NCI-H1105 (cell line): ENCODE measurements at places on chromosomes 13 and 19.

DNA sequence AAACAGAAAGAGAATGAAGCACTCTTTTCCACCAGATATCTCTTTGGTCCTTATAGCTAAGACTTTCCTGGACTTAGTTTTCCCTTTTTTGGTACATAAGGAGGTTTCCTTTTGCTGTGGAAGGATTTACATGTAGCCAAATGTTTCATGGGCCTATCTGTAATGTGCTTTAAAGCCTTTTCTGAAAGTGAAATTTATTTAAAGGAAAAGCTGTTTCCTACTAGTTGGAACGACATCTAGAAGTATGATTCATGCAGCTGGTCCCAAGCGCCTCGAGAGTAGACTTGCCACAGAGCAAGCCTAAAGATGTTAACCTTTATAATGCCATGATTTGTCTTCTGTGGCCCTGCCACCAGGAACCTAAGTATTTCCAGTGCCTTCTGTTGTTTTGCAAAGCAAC lies 390.3 kb downstream of the DLEU7 start:
- no peak for DNase-seq

GRCh38 chr19:17950310-17951156 lies 16.4 kb upstream of the KCNN1 start:
- no peak for DNase-seq

GRCh38 chr13:45472171-45472705 lies 7.5 kb downstream of the COG3 start:
- no peak for DNase-seq

GRCh38 chr13:99800951-99801350 lies 170.6 kb downstream of the ZIC5 start:
- DNase-seq = no peak

DNA sequence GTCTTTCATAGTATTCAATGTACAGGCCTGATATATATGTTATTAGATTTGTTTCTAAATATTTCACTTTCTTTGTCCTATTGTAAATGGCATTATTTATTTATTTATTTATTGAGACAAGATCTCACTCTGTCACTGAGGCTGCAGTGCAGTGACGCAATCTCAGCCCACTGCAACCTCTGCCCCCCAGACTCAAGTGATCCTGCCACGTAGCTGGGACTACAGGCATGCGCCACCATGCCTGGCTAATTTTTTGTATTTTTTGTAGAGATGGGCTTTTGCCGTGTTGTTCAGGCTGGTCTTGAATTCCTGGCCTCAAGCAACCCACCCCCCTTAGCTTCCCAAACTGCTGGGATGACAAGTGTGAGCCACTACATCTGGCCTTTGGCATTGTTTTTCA lies 5.4 kb upstream of the GAS6 start:
- no peak for DNase-seq
